ENCODE measurements at places on chromosomes 3 and 15.

- DNase-seq: no peak
These were observed 43.2 kb downstream of the GTPBP8 start for GRCh38 chr3:113034011-113034410.

DNA sequence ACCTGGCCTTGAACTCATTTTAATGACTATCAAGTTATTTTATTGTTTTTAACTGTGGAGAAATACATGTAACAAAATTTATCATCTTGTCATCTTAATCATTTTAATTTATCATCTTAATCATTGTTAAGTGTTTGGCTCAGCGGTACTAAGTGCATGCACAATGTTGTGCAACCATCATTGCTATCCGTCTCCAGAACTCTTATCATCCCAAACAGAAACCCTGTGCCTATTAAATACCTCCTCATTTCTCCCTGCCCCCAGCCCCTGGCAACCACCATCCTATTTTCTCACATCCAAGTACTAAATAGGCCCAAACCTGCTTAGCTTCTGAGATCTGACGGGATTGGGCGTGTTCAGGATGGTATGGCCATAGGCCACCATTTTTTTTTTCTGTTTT lies 51.5 kb upstream of the UBP1 start:
- no peak for DNase-seq

GRCh38 chr3:9945358-9945757 lies 6.8 kb downstream of the PRRT3 start:
- no peak for DNase-seq

DNA sequence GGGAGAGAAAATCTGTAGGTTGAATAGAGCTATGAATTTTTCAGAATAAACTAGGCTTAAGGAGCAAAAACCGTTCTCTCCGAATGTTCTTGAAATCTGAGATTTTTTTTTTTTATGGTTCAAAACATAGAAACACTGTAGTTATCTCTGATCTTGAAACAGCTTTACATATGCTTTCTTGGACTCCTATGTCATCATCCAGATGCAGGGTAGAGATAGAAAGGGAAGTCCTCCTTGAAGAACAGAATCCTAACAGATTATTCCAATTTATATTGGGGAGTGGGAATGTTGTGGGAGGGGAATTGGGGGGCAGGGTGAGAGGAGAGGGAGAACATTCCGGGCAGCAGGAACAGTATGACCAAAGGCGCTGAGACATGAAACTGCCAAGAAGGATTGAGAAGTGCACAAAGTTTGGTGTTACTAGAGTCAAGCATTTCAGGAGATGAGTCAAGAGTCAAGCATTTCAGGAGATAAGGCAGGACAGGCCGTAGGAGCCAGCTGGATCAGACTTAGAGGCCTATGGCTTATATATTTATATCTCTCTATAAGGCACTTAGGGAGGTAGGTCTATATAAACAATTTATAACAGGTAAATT lies 21.9 kb upstream of the ST3GAL6 start:
- DNase-seq: no peak

- DNase-seq: no peak
These were observed 515.5 kb downstream of the ZNF385D start for GRCh38 chr3:21235491-21235890.

DNA sequence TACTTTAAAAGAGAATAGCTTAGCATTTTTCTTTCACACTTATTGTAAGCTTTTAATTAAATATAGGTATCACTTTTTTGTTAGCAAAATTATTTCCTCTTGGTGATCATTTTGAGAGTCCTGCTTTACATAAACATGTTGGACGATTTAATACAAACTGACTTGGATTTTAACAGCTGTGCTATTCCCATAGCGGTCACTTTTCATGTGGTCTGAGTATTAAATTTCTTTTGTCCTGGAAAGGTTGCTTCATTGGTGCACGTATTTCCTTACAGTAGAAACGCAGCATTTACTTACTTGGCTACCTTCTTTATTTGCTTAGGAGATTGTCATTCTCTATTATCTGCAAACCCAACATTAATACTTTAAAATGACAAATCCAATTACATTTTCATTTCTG lies 109.4 kb downstream of the ATG7 start:
- DNase-seq: no peak

DNA sequence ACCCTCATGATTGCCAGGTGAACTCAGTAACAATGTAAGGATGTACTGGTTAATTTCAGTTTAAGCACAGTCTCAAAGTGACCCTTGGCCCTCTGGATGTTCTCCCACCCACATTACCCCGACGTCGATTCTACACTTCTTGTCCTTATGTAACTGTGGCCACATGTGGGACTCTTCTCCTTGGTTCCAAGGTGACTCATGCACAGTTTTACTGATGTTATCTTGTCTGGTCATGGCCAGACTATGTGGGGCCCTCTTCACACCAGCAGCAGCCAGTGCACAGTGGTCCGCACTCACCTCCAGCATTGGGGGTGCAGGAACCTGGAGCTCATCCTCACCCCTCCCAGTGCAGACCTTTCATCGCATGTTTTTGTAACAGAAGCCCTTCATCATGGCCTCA lies 519.4 kb downstream of the OCA2 start:
- DNase-seq: no peak

- DNase-seq: peak; percentile 72
These were observed 4.6 kb upstream of the FBLN2 start for GRCh38 chr3:13544293-13544831.

DNA sequence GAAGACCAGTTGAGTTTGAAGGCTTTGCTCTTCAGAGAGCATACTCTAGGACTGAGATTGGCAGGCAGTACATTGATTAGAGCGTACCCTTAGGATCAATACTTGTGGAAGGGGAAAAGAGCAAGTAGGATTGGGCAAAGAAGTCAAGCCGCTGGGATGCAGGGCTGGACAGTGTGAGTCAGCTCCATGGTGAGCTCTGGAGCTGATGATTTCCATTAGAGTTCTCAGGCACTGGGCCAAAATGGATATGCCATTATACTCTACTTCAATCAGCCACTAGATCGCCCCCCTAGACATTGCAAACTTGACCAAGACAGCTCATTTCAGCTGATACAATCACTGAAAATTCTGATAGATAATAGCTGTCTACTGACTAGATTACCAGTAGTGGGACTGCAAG lies 432.7 kb upstream of the ALCAM start:
- no peak for DNase-seq

DNA sequence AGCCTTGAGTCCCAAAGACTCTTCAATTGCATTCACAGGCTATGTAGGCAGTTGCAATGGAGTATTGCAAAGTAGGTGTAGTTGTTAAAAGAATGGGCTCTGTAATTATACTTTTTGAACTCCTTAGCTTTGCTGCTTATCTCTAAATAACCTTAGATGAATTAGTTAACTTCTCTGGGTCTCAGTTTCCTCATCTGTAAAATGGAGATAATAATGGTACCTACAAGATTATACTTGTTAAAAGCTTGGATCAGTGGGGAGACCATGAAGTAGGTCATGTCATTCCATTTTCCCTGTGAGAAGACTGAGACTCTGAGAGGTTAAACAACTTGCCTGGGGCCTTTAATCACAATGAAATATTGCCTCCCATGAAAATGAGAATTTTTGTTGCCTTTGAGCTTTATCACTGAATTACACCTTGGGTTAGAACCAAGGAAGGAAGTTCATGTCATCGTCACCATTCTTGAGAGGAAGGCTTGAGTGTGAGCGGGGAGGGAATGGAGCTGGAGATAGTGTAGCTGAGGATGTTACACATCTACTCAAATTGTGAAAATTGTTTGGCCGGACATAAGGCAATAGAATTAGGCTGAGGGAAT lies 38.1 kb downstream of the CTDSPL start:
- DNase-seq: no peak

- DNase-seq: peak; percentile 62
These were observed 16.4 kb upstream of the FURIN start for GRCh38 chr15:90851940-90852339.

- no peak for DNase-seq
These were observed 12.4 kb downstream of the OTOL1 start for GRCh38 chr3:161508852-161509477.

DNA sequence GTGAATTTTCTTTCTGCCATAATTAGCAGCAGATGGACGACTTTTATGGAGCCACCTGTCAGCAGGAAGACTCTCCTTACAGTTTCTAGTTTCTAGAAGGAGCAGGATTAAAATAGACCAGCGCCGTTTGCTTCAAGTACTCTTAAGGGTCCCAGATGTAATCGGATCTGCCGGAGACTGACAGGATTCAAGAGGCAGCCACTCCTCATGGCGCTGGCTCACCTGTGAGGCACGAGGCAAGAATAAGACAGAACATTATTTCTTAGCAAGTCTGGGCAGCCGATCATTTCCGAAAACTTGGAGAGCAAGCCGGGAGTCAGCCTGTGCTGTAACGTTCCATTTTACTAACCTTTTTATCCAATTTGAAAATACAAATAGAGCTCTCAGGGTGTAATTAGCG lies 410.4 kb upstream of the RORA start:
- DNase-seq: no peak

DNA sequence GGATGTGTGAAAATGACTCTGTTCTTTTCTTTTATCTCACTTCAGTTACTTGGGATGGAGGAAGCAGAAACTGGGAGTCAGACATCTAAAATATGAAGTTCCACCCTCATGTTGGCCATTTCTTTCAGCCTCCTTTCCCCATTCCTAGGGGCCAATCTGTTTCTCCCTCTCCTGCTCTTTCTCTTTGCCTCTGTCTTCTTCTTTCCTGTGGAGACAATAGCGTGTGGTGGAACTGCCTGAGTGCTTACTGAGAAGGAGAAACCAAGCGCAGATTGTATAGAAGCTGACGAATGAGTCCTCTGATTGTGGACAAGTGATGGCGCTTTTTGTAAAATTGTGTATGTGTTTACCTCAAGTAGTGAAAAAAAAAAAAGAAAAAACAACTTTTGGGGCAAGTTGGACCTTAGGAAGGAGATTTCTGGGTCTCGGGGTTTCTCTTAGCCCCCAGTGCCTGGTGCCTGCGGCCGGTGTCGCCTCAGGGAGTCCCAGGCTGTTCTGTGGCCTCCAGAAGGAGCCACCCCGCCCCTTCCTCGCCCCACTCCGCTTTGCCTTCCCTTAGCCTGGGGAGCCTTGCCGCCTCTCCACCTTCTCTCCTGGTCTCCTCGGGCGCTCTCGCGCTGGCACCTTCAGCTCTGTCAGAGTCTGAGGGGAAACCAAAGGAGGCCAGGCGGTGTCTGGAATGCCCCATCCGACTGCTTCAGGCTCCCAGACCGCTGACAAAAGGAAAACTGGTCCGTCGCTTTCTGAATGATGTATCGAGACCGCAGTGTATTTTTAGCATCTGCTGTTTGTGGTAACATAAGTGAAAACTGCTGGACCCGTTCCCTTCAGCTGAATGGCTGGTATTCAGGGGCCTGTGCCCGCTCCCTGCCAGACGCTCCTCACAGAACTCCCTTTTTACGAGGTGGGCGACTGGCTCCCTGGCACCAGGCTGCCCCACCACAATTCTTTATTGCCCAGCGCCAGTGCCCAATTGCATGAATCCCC lies 30.1 kb downstream of the SCG5 start:
- no peak for DNase-seq

- no peak for DNase-seq
These were observed 13.0 kb downstream of the TGM5 start for GRCh38 chr15:43253431-43254403.

DNA sequence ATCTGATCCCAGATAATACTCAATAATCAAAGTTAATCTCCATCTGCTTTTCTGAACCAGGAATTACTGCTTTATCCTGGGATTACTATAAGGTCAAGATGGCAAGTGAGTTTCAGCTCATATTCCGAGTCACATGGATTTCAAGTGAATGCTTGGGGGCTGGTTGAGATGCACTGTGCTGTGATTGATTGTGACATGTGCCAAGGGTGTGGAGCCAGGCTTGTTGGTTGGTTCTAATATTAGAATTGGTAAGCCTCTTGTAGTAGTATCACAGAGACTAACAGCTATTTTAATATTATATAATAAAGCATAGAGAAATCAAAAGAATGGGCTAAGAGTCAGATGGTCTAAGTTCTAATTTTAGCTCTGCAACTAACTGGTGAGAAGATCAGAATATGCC lies 74.2 kb upstream of the ICE2 start:
- DNase-seq: no peak

DNA sequence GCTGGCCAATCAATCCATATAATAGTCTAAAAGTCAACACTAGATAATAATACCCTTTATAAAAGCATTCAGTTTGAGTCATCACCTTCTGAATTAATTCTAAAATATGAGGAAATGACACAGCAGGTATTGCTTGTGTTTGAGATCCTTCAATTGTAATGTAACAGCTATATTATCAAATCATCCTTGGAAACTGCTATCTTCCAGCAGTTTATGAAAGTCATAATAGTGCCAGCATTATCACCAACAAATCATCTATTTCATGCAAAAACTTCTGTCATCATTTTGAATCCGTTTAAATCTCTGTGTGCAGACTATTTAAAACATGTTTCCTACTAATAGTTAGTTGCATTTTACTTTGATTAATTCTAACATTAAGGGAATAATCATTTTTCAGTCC lies 468.7 kb downstream of the CADM2 start:
- DNase-seq: no peak

DNA sequence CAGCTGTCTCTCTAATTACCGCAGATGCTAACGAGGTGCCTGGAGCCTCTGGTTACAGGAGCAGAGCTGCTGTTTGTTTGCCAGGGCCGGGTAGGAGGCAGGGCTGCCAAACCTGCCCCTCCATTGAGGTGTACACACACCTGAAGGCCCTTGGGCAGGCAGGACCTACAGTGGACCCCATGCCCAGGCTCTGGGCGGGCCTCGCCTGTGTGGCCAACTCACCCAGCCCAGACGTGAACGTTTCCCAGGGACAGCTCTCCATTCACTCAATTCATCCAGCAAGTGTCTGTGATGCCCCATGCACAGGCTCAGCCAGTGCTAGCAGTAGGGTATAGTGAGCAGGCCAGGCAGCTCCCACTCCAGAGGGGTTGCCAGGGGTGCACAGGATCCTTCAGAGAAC lies 43.7 kb downstream of the PLXNA1 start:
- no peak for DNase-seq

GRCh38 chr3:38147421-38147820 lies 9.0 kb downstream of the MYD88 start:
- DNase-seq: no peak

- peak; percentile 34 for DNase-seq
These were observed at the start of gene PLCD1 for GRCh38 chr3:38029400-38030125. Gene PLCD1, minus strand, starts transcription at chr3:38029642. Its CDS starts 103 bp downstream, at chr3:38029539.

DNA sequence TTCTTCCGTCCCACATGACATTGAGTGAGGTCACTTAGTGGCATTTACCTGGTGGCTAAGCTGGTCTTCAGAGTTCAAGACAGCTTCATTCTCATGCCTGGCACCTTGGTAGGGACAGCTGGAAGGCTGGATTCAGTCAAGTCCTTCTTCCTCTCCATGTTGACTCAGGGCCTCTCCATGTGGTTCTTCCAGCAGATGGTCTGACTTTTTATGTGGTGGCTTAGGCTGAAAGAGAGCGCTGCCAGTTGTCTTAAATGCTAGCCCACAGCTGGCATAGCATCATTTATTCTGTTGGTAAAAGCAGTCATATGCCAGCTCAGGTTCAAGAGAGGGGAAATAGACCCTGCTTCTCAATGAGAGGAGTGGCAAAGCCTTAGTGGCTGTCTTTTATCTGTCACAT lies 53.0 kb upstream of the CTDSPL start:
- no peak for DNase-seq

DNA sequence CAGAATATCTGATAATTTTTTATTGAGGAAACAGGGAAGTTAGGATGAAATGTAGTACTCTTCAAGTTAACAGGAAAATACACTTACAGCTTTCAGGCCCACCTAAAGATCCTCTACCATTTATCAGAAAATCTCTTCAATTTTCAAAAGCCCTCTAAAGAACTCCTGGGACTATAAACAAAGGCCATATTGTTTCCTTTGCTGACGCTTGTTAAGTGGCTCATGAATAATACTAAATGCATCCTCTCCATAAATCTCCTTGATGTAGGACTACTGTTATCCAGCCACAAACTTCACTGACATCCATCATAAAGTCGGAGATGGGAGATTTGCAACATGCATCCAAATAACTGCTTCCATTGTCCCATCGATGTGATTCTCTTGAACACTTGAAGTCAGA lies 326.5 kb downstream of the ZIC1 start:
- no peak for DNase-seq

Data from activated CD4-positive, alpha-beta T cell treated with anti-CD3 and anti-CD28 coated beads, Interleukin-2, amount 10 ng/mL, durations not matched to agents 7 days and 5 days (primary cell).